ENCODE measurements at places on chromosomes 7 and 10.

GRCh38 chr7:146510088-146510680 is 393.6 kb downstream of the CNTNAP2 start:
- no peak overlapping the region for H3K27ac ChIP-seq
- no peaks in the 10 kb centered on the region for H3K27me3 ChIP-seq
- H3K36me3 ChIP-seq, result no peaks in the 10 kb centered on the region
- DNase-seq, result no peak
- no peaks in the 10 kb centered on the region for H3K4me1 ChIP-seq

- H3K27me3 ChIP-seq, result no peaks in the 10 kb centered on the region
- H3K36me3 ChIP-seq, result no peaks in the 10 kb centered on the region
- H3K4me1 ChIP-seq, result no peaks in the 10 kb centered on the region
- DNase-seq, result no peak
These were observed 271.2 kb upstream of the C7orf33 start for GRCh38 chr7:148319316-148319808.

DNA sequence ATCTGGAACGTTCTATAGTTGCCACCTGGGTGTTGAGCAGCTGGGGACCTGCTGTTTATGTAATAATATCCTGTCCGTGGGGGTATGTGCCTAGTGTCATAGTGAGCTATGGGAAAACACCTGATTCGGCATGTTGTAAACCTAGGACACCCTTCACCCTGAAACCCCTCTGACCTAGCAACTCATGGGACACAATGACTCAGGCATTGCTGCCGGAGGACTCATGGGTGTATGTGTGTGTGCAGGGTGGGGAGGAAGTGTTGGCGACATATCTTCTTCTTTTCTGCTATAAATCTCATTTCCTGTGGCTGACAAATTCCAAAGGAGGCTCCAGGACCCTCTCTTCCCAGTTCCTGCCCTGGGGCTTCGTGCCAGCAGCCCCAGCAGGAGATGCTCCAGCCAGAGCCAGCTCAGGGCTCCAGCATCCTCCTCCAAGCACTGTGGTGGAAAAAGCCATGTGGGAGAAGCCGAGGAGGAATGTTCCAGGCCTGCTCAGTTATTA is 77.0 kb upstream of the PODXL start:
- peaks cover 17% of the 10 kb centered on the region for H3K4me1 ChIP-seq
- no peak for DNase-seq
- no peak overlapping the region for H3K4me3 ChIP-seq
- H3K27ac ChIP-seq, result no peak overlapping the region
- H3K27me3 ChIP-seq, result no peaks in the 10 kb centered on the region

- H3K27me3 ChIP-seq, result no peaks in the 10 kb centered on the region
- H3K4me3 ChIP-seq, result no peak overlapping the region
- H3K27ac ChIP-seq, result no peak overlapping the region
- no peaks in the 10 kb centered on the region for H3K36me3 ChIP-seq
These were observed 630.7 kb upstream of the GRM3 start for GRCh38 chr7:86012971-86013370.

- H3K27ac ChIP-seq, result no peak overlapping the region
- no peaks in the 10 kb centered on the region for H3K4me1 ChIP-seq
- H3K36me3 ChIP-seq, result no peaks in the 10 kb centered on the region
- H3K4me3 ChIP-seq, result no peak overlapping the region
- H3K27me3 ChIP-seq, result peaks cover 8% of the 10 kb centered on the region
- no peak for DNase-seq
These were observed 266.9 kb upstream of the NFE2L3 start for GRCh38 chr7:25885057-25885576.

- H3K4me1 ChIP-seq, result no peaks in the 10 kb centered on the region
- H3K27me3 ChIP-seq, result no peaks in the 10 kb centered on the region
- H3K4me3 ChIP-seq, result no peak overlapping the region
- no peak overlapping the region for H3K27ac ChIP-seq
These were observed 15.7 kb downstream of the WNT16 start for GRCh38 chr7:121344497-121344896.

- no peaks in the 10 kb centered on the region for H3K27me3 ChIP-seq
- no peak for DNase-seq
- H3K4me1 ChIP-seq, result no peaks in the 10 kb centered on the region
These were observed 209.4 kb upstream of the PRSS1 start for GRCh38 chr7:142539901-142540300.

GRCh38 chr10:132306864-132307751 is 642 bp downstream of the STK32C start:
- peaks cover 4% of the 10 kb centered on the region for H3K4me1 ChIP-seq
- H3K4me3 ChIP-seq, result peak overlapping the region; percentile 92
- no peak overlapping the region for H3K27ac ChIP-seq
- H3K27me3 ChIP-seq, result no peaks in the 10 kb centered on the region
- H3K36me3 ChIP-seq, result no peaks in the 10 kb centered on the region

GRCh38 chr10:8095959-8096358 is 41.5 kb downstream of the GATA3 start:
- no peak overlapping the region for H3K27ac ChIP-seq
- no peaks in the 10 kb centered on the region for H3K27me3 ChIP-seq
- H3K4me1 ChIP-seq, result no peaks in the 10 kb centered on the region

- H3K36me3 ChIP-seq, result peaks cover 32% of the 10 kb centered on the region
- H3K27ac ChIP-seq, result no peak overlapping the region
- no peak for DNase-seq
- H3K27me3 ChIP-seq, result no peaks in the 10 kb centered on the region
- no peaks in the 10 kb centered on the region for H3K4me1 ChIP-seq
These were observed 670.3 kb downstream of the SDK1 start for GRCh38 chr7:3971323-3971722.

DNA sequence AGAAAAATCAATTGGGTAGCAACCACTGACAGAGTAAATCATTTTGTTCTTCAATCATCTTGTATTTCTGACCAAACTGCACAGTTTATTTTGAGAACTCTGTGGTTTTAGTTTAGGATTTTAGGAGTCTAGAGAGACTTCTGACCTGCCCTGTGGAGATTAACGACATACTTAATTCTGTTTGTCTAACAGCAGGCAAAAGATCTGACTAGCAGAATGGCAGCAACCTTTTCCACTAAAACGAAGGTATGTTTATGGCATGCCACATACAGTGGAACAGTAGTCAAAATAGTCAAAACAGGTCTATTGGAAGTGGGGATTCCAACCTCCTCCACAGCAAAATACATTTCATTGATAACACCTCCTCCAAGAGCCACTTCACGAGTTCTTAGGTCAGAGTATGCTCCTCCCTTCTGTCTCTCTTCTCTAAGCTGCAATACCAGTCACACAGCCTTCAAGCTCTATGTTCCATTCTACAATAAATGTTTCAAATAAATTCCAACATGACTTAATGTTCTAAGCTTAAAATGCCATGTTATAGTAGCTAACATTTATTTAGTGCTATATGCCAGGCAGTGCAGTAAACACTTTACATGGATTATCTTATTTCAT is 34.4 kb downstream of the NRCAM start:
- H3K4me1 ChIP-seq, result no peaks in the 10 kb centered on the region
- no peak overlapping the region for H3K4me3 ChIP-seq
- H3K27me3 ChIP-seq, result no peaks in the 10 kb centered on the region
- H3K36me3 ChIP-seq, result no peaks in the 10 kb centered on the region
- H3K27ac ChIP-seq, result no peak overlapping the region
- no peak for DNase-seq

DNA sequence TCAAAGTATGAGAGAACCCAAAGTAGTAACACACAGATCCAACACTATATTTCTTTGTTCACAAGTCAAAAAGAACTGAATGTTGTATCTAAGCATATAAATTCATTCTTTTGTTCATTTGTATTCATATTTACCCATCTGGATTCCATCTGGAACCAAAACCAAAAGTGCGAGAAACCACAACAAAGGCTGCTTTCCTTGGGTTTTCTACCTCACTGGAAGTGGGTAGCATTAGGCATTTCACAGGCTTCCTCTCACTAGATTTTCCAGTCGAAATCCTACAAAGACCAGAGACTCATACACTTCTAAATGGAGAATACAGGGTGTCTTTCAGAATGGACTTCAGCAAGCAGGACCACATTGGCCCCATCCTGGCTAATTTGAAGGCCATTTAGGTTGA is 109.8 kb upstream of the WNT16 start:
- no peaks in the 10 kb centered on the region for H3K27me3 ChIP-seq
- H3K4me3 ChIP-seq, result no peak overlapping the region
- H3K4me1 ChIP-seq, result peaks cover 10% of the 10 kb centered on the region
- no peak for DNase-seq

- no peak overlapping the region for H3K27ac ChIP-seq
- no peak overlapping the region for H3K4me3 ChIP-seq
- H3K36me3 ChIP-seq, result no peaks in the 10 kb centered on the region
- DNase-seq, result no peak
- no peaks in the 10 kb centered on the region for H3K27me3 ChIP-seq
These were observed 127.9 kb upstream of the EEPD1 start for GRCh38 chr7:36025190-36025589.

DNA sequence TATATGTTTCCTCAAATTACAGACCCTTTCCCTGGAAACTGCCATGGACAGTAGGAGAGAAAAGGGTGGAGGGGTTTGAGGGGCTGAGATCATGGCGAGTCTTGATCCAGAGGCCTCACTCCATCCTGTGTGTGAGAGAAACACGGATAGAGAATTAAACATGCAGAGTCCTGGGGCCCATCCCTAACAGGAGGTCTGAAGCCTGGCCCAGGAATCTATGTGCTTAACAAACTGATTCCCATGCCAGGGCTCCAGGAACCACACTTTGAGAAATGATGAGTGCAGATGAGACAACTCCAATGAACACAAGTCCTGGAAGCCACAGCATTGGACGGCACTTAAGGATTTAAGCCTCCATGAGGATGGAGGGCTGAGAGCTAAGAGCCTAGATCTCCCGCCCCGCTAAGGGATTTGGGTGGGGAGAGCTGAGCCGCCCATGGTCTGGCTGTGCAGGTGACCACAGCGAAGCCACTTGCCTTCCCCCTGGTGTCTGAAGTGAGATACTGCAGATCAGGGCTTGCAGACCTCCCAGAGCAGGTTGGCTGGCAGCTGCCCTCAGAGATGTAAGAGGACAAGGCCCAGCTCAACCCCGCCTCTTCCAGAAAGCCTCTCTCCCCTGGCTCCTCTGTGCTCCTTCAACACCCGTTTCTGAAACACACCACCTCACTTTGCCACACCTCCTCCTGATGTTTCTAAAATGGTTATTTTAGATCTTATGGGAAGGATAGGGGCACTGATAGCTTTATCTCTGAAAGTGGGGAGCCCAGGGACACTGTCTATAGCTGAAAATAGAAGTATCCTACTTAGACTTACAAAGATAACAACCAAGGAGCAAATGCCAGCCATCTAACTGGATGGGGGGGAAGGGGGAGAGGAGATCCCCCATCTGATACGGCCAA is 24.8 kb upstream of the EIF5AL1 start:
- H3K36me3 ChIP-seq, result no peaks in the 10 kb centered on the region
- H3K27me3 ChIP-seq, result no peaks in the 10 kb centered on the region
- peaks cover 17% of the 10 kb centered on the region for H3K4me1 ChIP-seq
- DNase-seq, result no peak
- no peak overlapping the region for H3K4me3 ChIP-seq

- peak overlapping the region; percentile 89 for H3K4me3 ChIP-seq
- no peaks in the 10 kb centered on the region for H3K27me3 ChIP-seq
- DNase-seq, result no peak
- peak overlapping the region; percentile 88 for H3K27ac ChIP-seq
- H3K4me1 ChIP-seq, result peaks cover 12% of the 10 kb centered on the region
These were observed 1.0 kb upstream of the ZNF800 start for GRCh38 chr7:127393368-127394058.

GRCh38 chr10:122466951-122467381 is 5.6 kb downstream of the HTRA1 start:
- H3K36me3 ChIP-seq, result no peaks in the 10 kb centered on the region
- DNase-seq, result no peak
- H3K27me3 ChIP-seq, result no peaks in the 10 kb centered on the region

DNA sequence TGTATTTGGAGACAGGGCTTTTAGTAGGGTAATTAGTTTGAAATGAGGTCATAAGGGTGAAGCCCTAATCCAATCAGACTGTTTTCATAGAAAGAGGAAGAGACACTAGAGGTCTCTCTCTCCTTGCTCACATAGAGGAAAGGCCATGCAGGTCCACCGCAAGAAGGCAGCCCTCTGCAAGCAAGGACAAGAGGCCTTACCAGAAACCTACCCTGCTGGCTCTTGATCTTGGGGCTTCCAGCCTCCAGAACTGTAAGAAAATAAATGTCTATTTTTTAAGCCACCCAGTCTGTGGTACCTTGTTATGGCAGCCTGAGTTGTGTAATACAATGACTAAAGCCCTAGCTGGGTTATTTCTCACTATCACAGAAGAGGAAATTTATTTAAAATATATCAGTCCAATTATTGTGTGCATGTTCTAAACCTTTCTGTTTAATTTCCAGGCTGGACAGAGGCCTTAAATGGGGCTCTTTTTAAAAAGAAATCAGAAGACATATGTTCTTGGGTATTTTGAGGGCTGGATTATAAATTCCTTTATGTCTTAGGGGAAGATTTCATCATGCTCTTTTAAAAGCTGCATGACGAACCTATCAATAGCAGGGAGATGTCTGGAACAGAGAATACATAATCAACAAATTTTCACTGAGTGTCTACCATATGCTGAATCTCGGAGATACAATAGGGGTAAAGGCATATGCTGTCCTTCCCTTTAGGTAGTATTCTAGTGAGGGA is 12.9 kb upstream of the TMEM26 start:
- peaks cover 14% of the 10 kb centered on the region for H3K4me1 ChIP-seq
- H3K4me3 ChIP-seq, result no peak overlapping the region
- no peak for DNase-seq

GRCh38 chr10:71629131-71629530 is 90.4 kb downstream of the C10orf105 start:
- H3K4me3 ChIP-seq, result no peak overlapping the region
- H3K4me1 ChIP-seq, result no peaks in the 10 kb centered on the region
- DNase-seq, result no peak
- H3K27me3 ChIP-seq, result no peaks in the 10 kb centered on the region
- H3K36me3 ChIP-seq, result no peaks in the 10 kb centered on the region

DNA sequence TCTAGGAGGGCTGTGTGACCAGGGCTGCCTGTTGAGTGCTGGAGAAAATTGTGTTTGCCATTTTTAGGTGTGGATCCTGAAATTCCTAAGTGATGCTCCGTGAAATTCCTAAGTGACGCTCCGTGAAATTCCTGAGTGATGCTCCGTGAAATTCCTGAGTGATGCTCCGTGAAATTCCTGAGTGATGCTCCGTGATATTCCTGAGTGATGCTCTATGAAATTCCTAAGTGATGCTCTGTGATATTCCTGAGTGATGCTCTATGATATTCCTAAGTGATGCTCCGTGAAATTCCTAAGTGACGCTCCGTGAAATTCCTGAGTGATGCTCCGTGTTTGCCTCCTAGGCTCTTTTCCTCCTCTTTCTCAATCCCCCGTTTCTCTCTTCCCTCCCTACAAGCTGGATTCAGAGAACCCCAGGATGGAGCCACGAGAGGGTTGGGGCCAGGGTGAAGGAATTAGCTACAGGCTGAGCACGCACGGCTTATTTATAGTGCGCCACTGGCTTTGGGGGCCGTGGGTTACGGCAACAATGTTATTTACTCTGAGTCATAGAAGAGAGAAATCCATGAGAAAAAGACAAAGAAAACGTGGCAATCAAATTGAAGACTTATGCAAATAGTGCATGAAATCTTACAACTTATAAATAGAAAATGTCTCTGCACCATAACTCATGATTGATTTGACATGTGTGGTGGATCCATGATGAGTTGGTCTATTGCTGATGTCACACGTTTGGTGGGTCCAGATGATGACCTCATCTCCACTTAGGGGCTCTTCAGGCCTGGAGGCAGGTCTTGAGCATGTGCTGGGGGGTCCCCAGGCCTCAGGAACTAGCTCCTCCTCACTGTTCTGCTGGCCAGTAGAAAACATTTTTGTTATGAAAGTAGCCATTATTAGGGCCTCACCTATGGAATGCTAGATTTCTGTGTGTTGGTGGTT is 224.6 kb downstream of the WDR37 start:
- H3K27ac ChIP-seq, result no peak overlapping the region
- H3K4me1 ChIP-seq, result no peaks in the 10 kb centered on the region
- no peaks in the 10 kb centered on the region for H3K36me3 ChIP-seq
